ENCODE measurements at places on chromosomes 12 and 14. TPM values are rescaled to one million over a fixed set of nuclear protein-coding genes. Genes with fewer than 3 reads are reported as not detected.

NPAS3 gene
- 0.10 TPM for total RNA-seq

RPAP3 gene
- 18.0 TPM for total RNA-seq

STAB2 gene
- total RNA-seq = not detected

DPPA3 gene
- not detected for total RNA-seq

SLC25A47 gene
- total RNA-seq = not detected

KRT81 gene
- total RNA-seq = 0.67 TPM

ASIC1 gene
- 1.9 TPM for total RNA-seq

GABARAPL1 gene
- 29.2 TPM for total RNA-seq

ACSM4 gene
- total RNA-seq = not detected

MTHFD1 gene
- 85.5 TPM for total RNA-seq

WIF1 gene
- not detected for total RNA-seq

ACOT6 gene
- not detected for total RNA-seq

CCDC177 gene
- total RNA-seq = not detected

INHBE gene
- total RNA-seq = not detected

PLA2G1B gene
- not detected for total RNA-seq

ERBB3 gene
- total RNA-seq = not detected

A2ML1 gene
- total RNA-seq = not detected

TMEM229B gene
- total RNA-seq = 6.9 TPM

CLEC7A gene
- not detected for total RNA-seq

Measured in mammary microvascular endothelial cell (primary cell).